ENCODE measurements at places on chromosomes 16 and 17.

DNA sequence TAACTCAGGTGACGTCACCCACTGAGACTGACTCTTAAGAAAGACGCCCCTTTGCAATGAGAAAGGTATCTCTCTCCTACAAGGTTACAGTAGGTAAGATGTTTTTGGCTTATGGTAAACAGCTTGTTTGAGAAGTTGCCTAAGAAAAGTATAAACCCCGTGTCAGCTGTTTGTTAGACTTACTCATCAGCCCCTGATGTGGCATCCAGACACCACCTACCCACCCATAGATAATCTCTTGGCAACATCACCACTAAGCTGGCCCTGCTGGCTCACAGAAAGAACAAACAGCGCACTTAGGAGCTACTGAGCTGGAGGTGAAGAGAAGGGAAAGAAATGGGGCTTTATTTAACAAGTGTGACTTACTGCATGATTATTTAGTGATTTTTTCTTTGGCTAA is 121.0 kb downstream of the PARN start:
- no peak for DNase-seq

DNA sequence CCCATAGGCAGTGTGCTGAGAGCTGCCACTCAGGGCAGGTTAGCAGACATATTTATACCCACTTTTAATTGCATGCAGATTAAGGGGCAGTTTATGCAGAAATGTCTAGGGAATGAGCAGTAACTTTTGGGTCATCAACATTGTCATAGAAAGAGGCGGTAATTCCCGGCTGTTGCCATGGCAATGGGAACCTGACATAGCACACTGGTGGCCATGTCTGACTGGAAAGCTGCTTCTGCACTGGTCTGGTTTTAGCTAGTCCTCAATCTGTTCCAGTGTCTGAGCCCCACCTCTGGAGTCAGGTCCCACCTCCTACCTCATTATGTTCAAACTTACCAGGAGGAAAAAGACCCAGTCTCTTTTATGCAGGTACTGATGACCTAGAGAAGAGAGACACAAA is 31.5 kb upstream of the TNRC6C start:
- DNase-seq, result no peak

- no peak for DNase-seq
Measured at GRCh38 chr17:38440614-38441397, 12.5 kb downstream of the ARHGAP23 start.

GRCh38 chr17:79678091-79678735 is 52.5 kb upstream of the ENPP7 start:
- DNase-seq, result no peak

DNA sequence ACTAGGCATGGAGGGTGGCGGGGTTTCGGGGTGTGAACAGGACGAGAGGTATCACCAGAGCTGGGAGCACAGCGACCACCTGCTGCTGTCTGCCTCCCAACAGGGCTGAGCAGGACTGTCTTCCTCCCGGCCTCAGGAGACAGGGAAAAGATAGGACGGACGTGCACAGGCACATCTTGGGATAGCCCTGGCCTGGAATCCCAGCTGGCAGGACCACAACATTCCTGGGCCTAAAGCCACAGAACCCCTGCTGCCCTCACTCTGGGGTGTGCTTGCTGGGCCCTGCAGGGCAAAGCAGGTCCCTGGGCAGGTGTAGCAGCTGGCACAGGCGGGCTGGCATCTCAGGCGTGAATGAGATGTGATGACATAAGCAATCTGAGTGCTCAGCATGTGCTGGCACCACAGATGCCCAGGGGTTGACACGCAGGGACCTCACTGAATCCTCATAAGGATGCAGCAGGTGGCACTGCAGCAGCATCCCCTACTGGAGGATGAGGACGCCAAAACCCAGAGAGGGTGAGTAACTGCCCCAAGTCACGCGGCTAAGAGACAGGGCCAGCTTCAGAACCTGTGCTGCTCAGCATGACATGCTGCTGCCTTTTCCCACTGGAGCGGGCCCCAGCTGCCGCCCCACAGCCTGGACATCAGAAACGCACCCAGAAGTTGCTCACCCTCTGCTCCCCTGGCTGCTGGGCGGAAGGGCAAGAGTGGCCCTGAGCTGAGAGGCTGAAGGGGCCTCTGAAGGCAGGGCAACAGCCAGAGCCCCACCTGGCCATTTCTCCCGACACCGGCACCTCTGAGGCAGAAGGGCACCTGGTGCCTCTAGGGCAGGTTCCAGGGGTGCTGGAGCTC is 7.1 kb downstream of the CORO7 start:
- DNase-seq, result no peak

GRCh38 chr16:16182918-16183317 is 40.4 kb downstream of the ABCC6 start:
- DNase-seq, result no peak

DNA sequence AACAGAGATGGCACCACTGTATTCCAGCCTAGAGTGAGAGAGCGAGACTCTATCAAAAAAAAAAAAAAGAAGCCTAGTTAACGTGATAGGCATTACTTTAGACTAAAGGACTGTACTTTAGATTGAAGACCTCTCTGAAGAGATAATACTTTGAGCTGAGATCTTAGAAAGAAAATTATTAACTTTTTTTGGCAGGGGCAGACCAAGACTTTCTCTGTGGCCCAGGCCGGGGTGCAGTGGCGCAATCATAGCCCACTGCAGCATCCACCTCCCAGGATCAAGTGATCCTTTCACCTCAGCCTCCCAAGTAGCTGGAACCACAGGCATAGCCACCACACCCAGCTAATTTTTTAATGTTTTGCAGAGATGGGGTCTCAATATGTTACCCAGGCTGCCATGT is 75.7 kb upstream of the TNRC6A start:
- no peak for DNase-seq

GRCh38 chr16:59522826-59523225 is 788.7 kb upstream of the GOT2 start:
- no peak for DNase-seq

DNA sequence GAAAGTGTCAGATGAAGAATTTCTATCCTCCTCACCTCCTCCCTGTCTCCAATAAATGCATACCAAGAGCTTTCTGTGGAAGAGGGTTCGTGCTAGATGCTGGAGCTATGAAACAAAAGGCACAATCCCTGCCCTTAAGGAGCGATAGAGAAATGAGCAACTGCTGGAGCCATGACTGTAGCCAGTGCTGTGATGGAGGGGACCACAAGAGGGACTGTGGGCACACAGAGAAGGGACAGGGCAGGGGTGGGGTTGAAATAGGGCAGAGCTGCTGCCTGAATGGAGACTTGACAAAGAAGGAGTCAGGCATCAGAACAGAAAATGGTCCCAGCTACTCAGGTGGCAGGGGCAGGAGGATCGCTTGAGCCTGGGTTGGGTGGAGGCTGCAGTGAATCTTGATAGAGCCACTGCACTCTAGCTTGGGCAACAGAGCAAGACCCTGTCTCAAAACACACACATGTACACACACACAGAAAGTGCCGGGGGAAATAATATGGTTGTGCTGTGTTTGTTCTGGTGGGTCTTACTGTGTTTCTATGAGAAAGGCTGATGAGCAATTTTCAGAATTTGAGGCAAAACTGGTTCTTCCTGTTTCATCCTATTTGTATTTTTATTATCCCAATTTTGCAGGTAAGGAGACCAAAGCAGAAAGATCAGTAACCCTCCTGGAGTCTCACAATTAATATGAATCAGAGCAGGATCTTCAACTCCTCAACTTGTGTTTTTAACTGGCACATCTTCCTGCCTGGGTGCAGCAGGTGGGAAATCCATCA is 16.5 kb downstream of the TMEM98 start:
- peak; percentile 17 for DNase-seq

GRCh38 chr17:57259306-57259705 is 3.0 kb downstream of the MSI2 start:
- no peak for DNase-seq

GRCh38 chr17:73508057-73508930 is 136.0 kb downstream of the SDK2 start:
- no peak for DNase-seq

GRCh38 chr17:352421-353212 is at the start of gene RPH3AL:
Gene RPH3AL (minus strand): TSS chr17:352807. CDS start chr17:327543, 25,264 bp downstream.
- no peak for DNase-seq

GRCh38 chr16:78705694-78706093 is 606.2 kb downstream of the WWOX start:
- DNase-seq, result no peak

DNA sequence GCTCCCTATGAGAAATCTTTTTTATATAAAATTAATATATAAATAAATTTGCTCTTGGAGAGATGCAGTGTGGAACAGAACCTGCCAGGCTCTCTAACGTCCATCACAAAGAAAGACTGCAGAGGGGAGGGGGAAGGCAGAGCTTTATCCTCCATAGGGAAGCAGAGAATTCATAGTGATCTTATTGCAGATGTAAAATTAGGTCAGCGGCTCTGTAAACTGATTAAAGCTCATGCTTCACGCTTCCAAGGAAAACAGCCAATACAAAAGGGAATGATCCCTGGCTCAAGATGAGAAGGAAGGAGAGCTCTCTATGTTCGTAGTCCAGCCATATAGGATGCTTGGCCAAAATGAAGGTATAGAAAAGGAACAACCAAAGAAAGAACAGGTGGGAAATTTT is 532.3 kb upstream of the PSMD7 start:
- no peak for DNase-seq

- DNase-seq, result no peak
Measured at GRCh38 chr16:22250522-22250921, 44.4 kb downstream of the EEF2K start.

DNA sequence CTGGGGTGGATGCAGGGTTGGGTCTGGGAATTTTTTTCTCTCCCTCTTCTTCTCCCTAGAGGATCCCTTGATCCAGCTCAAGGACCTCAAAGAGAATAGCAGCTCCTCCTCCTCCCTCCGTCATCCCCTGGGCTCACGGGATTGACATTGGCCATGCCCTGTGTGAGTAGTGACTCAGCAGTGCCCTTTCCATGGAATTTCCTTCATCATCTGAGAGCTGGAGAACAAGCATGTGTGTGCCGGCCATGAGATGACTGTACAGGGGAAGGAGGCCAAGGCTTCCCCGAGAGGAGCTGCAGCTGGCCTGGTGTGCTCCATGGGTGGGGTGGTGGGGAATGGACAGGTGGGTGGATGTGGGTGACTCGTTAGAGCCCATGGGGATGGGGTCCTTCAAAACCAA is 8.9 kb upstream of the WSCD1 start:
- DNase-seq, result peak; percentile 62

DNA sequence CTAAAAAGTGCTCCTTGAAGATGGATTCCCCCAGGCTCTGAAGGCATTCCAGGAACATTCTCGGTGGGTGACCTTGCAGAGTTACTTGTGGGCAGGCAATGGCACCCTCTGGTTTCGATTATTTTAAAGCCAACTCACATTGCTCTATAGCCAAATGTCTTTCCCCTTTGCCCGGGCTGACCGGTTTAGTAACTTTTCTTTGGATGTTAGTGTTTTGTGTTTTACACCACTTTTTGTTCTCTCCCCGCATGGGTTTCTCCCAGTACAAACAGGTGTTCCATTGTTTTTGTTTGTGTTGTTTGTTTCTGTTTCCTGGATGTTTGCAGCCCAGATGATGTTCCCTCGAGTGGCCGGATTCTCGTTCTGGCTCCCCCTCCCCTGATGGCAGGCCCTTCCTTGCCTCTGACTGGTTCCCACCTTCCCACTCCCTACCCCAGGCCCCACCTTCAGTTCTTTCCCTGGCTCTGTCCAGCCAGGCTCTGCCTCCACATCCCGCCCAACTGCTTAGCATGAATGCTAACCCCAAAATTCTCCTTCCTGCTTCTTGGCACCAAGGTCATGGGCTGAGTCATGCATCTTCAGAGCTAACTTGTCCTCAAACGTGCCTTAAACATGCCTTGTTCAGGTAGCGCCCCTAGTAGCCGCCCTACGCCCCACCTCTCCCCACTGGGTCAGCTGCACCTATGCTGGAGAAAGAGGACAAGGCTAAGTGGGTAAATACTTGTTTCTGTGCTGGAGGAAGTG is 40.6 kb downstream of the ELAC2 start:
- DNase-seq, result no peak

DNA sequence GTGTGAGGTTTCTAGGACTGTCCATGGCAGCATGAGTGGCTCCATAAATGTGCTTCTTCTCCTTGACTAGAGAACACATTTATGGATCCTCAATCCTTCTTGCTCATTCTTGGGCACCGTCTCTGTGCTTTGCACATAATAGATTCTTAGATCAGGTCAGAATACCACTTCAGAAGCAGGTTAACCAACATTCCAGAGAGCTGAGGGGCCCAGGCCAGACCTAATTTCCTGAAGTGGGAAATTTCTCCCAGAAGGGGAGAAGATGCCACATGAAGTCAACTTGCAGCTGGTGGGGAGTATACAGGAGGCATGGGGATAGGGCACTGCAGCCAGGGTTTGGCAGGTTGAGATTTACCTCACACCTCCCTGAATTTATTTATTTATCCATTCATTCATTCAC is 24.4 kb upstream of the VAT1L start:
- no peak for DNase-seq

- DNase-seq, result no peak
Measured at GRCh38 chr17:39239640-39240314, 14.0 kb upstream of the STAC2 start.

DNA sequence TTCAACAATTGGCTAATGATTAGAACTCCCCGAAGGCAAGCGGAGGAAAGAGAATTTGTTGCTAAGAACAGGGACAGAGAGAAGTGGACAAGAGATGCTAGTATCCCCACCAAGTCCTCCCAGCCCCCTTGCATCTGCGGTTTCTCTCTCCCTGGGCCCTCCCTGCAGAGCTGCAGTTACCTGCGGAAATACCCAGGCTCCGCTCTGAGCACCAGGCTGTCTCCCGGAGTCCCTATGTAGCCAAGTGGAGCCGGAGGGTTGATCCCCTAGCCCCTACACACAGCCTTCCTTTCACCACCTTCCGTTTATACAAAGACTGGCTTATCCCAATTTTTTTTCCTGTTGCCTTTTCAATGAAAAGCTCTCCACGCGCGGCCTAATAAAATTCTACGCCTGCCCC is 834.4 kb downstream of the KCNJ2 start:
- DNase-seq, result no peak

GRCh38 chr17:48543854-48544348 is 1.0 kb downstream of the HOXB2 start:
- DNase-seq, result no peak

GRCh38 chr17:933312-934073 is 46.1 kb downstream of the NXN start:
- DNase-seq, result peak; percentile 95

DNA sequence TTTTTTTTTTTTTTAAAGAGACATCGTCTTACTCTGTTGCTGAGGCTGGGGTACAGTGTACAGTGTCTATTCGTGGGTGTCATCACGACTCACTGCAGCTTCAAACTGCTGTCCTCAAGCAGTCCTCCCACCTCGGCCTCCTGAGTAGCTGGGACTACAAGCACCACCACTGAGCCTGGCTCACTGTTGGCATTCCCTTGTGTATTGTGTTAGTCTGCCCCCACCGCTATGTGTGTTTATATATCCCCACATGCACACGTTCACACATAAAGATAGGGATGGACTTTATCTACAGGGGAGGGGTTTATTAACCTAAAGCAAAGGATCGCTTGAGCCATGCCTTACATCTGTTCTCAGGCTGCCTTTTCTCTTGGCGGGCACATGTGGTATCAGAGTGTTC is 63.8 kb downstream of the SEC14L1 start:
- no peak for DNase-seq

GRCh38 chr16:86375364-86375763 is 135.0 kb upstream of the FOXF1 start:
- peak; percentile 68 for DNase-seq

Data from HFFc6 (cell line).